ENCODE measurements at places on chromosomes 4 and X. TPM values are rescaled to one million over a fixed set of nuclear protein-coding genes. Genes with fewer than 3 reads are reported as not detected.

The ASB9 gene
- total RNA-seq: 3.2 TPM

The AWAT2 gene
- total RNA-seq: not detected

GRCh38 chr4:61555789-61556188 is 355.7 kb downstream of the ADGRL3 start:
- DNase-seq: no peak

GRCh38 chrX:12892716-12893115 is 13.7 kb upstream of the TLR8 start:
- no peak for DNase-seq

GRCh38 chrX:81120936-81121371 is 80.8 kb downstream of the HMGN5 start:
- DNase-seq: no peak

DNA sequence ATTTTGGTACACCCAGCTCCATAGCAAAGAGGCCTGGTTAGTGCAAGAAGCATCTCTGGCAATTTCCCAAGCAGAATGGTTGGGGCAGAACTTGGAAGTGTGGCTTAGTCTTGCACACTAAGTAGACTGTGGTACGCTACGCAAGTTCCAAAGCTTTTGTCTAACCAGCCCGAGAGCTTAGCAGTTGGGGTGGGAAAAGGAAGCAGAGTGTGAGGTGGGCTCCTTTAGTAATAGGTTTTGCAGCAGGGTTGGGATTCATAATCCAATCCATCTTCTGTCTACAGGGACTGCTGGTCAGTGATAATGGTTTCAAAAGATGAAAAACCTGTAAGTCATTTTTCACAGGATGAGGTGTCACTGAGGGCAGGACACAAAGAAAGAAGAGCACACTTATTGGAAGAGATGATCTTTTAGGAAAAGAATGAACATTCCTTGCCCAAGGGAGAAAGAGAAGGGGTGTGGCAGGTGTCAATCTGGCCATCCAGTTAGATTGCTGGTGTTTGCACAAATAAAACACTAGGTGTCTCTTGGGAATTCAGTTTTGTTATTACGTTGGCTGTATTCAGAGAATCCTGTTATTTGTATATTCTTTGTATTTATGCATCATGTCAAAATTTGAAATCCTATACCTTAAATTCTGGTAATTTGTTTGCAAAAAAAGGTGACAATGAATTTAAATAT is 244.3 kb downstream of the GPAT3 start:
- DNase-seq: no peak

DNA sequence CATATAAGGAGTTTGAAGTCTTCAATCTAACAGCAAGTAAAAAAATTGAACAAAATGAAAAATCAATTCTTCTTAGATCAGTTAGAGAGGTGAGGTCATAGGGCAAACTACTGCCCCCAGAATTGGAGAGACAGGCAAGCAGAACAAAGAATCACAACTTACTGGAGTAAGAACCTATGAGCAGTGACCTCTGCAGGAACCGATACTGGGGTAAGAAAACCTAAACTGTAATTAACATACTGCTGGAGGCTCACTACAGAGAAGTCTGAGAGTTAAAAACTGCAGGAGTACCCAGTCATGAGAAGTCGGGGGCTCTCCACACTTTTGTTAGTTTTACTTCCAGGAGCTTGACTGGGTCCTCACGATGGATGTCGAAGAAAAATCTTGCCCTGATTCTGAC is 16.0 kb downstream of the CLDN22 start:
- DNase-seq: no peak

DNA sequence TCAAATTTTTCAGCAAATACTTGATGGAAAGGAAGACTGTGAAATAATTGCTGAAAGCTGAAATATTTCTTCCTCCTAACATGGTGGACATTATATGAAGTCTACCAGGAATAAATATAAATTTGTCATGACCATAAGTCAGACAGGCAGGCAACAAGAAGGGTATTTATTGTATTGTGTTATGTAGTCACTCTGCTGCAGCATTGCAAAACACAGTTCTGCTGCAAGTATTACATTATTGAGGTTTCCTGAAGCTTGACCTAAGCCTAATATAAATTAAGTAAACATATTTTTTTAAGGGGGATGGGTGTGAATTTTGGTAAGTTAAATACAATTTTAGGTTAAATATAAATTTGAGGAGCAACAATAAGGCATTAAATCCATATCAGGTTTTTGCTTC is 60.2 kb upstream of the MAOA start:
- no peak for DNase-seq

GRCh38 chr4:147009875-147010274 is 64.2 kb upstream of the TTC29 start:
- DNase-seq: no peak

DNA sequence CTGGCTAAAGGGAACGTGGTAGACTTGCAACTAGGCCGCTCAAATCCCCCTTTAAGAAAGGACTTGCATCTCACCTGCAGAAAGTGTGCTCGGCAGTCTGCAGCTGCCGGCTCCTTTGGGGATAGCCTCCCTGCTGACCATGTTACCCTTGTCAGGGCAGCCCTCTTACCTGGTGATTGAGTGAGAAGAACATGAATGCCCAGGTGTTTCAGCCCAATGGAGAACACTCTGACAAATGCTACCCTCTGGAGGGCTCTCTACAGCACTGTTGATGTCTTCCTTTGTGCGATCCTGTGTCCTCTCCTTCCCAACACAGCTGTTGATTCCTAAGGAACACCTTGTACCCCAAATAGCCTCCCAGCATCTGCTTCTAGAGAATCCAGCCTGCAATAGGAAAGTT is 178.7 kb upstream of the LDB2 start:
- DNase-seq: no peak

DNA sequence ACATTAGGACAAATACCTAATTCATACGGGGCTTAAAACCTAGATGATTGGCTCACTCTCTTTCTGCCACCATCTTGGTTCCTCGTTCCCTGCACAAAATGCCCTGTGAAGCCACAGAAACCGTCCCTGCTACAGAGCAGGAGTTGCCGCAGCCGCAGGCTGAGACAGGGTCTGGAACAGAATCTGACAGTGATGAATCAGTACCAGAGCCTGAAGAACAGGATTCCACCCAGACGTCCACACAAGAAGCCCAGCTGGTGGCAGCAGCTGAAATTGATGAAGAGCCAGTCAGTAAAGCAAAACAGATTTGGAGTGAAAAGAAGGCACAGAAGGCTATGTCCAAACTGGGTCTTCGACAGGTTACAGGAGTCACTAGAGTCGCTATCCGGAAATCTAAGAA is 34.3 kb downstream of the TRIM61 start:
- no peak for DNase-seq

DNA sequence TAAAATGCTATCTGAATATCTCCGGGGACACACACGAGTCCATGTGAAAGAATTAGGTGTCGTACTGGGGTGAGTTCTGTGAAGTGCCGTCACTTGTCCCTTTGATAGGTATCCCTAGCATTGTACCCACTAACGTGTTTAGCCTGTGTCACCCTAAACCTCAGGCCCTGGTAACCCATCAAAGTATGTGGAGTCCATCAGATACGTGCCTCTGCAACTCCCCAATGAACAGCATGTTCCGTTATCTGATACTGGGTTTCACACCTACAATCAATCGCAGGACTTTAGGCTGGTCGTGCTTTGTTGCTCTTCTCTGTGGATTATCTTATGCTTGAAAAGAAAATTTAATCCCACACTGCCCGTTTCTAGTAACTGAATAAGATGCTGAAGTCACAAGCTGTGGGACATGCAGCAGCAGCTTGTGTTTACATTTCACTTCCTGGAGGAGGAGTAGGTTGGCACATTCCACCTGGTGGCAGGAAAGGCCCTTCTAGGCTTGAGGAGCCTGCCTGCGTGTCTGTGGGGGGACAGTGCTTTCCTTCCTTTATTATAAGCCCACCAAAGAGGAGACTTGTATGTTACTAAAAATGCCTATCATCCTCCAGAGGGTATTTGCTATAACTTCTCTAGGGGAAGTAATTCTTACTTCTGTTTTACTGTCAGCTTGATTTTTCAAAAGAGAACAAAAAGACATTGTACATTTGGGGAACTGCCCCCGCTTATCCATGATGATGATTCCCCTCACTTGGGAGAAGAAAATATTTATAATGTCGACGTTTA is 127.2 kb downstream of the FNIP2 start:
- DNase-seq: no peak

DNA sequence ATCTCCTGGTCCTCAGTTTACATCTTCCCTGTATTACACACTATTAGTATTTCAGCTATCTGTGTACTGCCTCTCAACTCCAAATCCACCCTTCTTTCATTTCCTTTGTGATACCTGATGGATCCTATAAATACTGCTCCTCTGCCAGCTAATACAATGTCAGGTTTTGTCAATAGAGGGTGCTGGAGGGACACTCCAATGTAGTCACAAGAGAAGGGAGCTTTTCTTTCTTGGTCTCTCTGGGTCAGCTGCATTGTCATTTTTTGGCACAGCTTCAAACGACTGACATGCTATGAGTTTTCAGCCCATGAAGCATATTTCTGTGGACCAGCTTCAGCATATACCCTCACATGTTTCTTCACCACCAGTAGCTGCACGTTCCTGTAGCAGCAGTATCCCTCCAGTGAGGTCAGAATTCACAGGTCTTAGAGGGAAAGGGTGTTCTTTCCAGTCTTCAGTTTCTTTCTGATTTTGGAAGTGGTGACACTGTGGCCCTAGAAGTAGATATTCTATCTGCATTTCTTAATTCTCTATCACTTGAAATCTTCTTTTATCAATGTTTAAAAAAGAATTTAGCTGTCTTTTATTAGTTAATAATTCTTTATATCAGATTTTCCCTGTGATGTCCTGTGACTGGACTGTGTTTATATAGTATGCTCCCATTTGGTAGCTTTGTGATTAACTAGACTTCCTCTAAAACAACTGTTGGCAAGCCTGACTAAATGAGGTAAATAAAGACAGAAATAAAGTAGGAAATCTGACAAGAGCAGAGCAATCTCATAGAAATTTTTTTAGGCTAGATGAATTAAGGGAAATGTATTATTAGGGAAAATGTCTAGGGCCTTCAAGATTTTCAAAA is 60.6 kb downstream of the GABRA2 start:
- no peak for DNase-seq

DNA sequence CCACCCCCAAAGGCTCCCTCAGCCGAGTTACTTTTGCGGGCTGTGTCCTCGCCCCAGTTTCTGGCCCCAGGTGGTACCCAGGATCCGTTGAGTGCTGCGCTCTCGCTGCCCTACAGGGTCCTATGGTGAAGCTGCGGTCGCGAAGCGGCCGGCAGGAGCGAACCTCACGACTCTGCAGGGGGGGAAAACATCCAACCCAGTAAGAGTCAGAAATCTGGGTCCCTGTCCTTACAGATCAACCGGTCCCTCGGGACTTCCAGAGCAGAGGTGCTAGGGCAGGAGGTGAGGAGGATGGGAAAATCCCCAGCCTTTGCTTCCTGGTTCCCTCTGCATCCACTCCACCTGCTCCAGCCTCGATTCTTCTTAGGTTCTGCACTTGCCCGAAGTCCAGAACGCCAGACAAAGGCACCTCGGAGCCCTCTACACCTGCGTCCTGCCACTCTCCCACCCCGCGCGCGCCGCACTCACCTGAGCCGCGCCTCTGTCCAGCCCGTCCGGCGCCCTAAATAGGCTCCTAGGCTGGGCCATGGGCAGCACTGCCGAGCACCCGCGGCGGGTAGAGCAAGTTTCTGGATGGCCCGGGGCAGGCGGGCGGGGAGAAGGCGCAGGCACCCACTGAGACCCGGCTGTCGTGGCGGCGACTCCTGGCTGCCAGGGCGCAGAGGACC is at the start of gene HS3ST1:
Gene HS3ST1 (minus strand): TSS at position 664 of the 668 bp plus-strand sequence. CDS start 28,889 bp downstream, outside the sequence.
- DNase-seq: no peak

DNA sequence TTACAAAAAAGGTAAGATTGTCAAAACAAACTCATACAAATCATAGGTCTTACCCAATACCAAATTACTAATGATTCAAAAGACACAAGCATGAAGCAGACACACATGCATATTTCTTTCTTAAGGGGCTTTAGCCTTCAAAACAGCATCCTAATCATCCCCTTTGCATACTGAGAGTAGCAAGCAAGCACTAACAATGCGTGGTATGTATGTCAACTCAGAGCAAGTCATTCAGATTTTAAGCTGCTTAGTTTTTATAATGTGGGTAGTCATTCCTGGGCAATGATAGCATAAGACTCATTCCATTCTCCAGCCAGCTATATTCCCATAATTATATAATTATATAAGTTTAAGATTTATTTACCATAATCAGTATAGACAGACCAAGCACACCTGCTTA is 219.6 kb downstream of the DKK2 start:
- no peak for DNase-seq

GRCh38 chr4:33954759-33955158 is 2289.6 kb downstream of the ARAP2 start:
- no peak for DNase-seq

GRCh38 chr4:114615435-114615834 is 16.8 kb downstream of the UGT8 start:
- no peak for DNase-seq

GRCh38 chr4:15457406-15458201 is 12.1 kb upstream of the CC2D2A start:
- DNase-seq: no peak

- DNase-seq: no peak
Measured at GRCh38 chr4:8394806-8395205, 45.7 kb downstream of the ACOX3 start.

DNA sequence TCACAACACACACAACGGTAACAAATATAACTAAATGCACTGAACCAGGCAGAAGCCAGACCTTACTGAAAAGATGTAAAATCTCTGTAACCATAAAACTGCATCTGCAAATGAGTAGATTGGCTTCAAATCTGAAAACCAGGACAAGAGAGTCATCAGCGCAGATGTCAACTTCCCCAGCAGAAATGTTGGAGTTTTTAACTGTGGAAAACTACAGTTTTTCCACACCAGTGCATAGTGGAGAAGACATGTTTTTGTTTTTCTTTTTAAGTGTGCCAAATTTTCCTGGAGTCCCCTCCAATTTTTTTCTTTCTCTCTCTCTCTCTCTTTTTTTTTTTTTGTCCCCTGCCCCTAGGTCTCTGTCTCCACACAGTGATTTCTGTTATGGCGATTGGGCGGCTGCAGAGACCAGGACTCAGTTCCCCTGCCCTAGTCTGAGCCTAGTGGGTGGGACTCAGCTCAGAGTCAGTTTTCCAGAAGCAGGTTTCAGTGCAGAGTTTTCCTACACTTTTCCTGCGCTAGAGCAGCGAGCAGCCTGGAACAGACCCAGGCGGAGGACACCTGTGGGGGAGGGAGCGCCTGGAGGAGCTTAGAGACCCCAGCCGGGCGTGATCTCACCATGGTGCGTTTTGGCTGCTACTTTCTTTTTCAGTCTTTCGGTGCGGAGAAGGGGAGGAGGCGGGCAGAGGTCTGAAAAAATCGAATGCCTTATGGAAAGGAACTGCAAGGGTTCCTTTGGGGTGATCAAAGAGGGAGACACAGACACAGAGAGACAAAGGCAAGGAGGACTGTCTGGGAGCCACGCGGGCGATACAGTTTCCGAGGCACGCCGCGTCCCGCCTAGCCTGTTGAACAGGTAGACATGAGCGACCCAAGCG is at the start of gene GUCY1A1:
Gene GUCY1A1 (plus strand): TSS at position 505 of the 878 bp plus-strand sequence. CDS start 30,020 bp downstream, outside the sequence.
- DNase-seq: no peak

Measured in omental fat pad (tissue), 4 donors.